ENCODE measurements at places on chromosomes 6 and 20.

DNA sequence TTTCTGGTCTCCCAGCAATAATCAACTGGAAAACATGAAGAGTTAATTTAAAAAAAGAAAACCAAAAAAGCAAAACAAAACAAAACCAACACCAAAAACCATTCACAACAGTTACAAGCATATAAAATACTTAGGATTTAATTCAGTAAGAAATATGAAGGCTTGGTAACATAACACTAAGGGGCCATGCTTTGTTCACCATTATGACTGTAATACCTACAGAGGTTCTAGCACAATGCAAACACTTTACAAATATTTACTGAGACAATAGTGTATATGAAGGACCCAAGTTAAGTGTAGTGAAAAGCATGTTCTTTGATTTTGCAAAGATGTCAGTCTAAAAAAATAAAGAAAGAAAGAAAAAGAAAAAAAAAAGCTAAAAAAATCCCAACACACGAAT is 109.8 kb upstream of the EMILIN3 start:
- DNase-seq: no peak

DNA sequence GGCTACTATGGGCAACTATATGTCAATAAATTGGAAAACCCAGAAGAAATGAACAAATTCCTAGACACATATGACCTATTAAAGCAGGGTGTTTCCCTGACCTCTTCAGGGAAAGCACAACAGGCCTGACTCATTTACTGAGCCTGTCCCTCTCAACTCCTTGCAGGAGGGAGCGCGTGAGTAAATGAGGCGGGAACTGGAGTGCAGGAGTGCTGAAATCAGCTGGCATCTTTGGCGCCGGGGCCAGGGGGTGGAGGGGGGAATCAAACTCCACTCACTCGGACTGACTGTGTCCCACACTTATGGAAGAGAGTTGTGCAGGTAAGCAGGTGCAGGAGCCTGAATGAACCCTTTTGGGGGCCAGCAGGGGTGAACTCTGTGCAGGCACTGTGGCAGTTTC is 671.2 kb upstream of the PTCHD4 start:
- no peak for DNase-seq

- no peak for DNase-seq
Observed at GRCh38 chr6:161830866-161831616, 557.2 kb upstream of the AGPAT4 start.

DNA sequence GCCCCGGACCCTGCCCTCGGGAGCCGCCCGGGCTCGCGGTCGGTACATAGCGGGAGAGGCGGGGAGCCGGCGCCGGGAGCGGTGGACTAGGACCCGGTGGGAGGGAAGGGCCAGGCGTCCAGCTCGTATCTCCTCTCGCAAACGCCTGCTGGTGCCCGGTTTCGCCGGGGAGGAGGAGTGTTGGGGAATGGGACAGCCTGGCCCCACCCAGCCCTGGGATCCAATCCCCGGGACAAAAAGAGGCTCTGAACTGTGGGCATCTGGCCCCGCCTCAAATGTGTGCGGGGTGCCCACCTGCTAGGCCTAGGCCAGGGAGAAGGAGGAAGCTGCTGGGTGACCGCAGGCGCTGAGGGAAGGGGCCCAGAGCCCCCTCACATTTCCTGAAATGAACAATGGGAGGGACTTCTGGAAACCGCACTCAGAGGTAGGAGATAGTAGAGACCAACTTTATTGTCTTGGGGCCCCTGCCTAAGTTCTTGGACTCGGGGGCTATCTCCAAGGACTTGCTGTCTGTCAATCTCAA is at the start of gene KCNK17:
KCNK17 (minus strand) TSS at position 147 of the 523 bp plus-strand sequence; CDS start at position 48, 99 bp downstream.
- no peak for DNase-seq

DNA sequence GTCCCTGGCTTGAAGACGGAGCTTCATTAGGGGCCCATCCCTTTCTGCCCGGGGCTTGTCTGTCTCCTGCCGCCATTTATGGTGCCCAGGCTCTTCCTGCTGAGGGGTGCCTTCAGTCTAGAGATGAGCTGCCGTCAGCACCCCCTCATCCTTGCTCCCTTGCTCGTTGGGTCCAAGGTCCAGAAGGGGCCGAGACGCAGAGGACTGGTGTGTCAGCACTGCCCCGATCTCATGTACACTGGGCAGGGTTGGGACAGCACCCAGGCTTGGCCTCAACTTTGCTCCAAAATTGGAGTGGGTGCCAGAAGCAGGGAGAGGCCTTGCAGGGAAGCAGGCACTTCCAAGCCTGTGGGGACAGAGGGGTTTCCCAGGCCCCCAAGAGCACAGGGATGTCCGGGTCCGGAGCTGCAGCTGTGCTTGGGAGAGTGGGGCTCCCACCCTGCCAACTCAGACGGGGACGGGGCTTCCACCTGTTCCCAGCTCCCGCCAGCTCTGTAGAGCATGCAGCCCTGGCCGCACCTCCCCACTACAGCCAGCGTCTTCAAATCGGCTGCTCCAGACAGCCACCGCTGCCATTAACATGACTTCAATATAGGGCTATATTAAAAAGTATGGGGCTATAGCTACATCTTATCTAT is 488.8 kb downstream of the TENT5A start:
- DNase-seq: no peak

- peak; percentile 29 for DNase-seq
Observed at GRCh38 chr6:22062807-22063408, 233.9 kb downstream of the PRL start.

DNA sequence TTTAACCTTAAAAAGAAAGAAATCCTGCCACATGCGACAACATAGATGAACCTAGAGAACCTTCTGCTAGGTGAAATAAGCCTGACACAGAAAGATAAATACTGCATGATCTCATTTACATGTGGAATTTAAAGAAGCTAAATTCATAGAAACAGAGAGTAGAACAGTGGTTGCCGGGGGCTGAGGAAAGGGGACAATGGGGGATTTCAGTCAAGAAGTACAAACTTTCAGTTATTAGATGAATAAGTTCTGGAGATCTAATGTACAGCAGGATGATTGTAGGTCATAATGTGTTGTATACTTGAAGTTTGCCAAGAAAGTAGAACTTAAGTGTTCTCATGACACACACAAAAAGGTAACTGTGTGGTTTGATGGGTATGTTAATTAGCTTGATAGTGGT is 204.3 kb upstream of the PRSS16 start:
- DNase-seq: no peak

DNA sequence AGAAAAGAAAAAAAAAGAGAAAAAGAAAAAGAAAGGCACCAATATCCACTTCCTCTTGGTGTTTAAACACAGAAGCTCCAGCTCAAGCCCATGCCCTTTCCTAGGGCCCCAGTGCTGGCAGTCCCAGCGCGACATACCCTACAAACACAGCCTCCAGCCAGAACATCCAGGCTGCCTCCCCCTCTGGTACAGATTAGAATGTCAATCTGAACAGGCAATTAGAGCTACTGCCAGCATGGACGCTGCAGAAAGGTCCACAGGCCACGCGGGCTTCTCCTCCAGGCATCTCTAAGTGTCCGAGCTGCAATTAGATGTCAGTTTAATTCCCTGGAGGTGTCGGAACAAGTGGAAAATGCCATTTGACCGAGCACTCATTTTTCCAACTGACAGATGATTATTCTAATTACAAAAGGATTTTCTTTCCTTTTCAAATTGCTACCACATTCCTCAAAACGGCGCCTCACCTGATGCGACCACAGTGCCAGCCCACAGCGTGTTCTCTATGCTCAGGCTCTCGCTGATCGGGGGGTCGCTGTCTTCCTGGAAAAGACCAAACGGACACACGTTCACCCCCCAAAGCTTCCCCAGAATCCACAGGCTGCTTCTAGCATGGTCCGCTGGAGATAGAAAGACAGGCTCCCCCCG is 79.5 kb downstream of the ATP9A start:
- no peak for DNase-seq

- DNase-seq: no peak
Observed at GRCh38 chr6:136767570-136768309, 24.5 kb downstream of the MAP3K5 start.

DNA sequence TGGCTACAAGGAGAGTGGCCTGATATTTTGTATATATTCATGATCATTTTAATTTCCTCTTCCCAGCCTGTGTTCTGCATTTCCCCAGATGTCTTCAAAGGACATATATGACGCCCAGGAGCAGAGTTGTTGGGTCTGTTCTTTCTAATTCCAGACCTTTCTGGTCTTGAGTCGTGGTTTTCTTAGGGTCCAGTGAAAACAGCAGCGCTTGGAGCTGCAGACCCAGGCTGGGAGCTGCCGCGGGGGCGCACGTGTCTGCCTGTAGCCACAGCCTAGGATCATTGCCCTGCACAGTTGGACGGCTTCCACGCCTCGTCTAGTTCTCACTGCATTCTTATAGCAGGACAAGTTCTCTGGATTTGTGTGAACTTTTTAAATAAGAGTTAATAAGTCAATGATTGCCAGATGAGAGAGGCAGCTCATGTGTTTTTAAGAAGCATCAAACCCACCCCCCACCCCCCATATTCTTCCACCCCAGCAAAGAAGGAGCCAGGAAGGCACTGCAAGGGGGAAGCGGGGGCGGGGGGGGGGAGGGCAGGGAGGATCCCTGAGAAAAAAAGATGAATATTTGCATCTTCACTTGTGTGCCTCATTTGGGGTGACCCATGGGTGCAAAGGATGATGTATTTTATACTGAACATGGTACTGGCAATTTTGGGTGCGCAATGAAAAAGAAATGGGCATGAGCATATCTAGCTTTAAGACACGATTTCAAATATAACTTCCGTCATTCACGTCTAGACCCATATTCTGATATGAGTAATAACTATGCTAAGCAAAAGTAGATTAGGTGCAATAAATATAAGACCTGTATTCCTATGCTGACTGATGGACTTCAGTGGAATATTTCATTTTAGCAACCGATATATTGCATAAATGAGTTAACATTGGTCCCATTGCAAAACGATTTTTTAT is 160.0 kb downstream of the TBXT start:
- no peak for DNase-seq

DNA sequence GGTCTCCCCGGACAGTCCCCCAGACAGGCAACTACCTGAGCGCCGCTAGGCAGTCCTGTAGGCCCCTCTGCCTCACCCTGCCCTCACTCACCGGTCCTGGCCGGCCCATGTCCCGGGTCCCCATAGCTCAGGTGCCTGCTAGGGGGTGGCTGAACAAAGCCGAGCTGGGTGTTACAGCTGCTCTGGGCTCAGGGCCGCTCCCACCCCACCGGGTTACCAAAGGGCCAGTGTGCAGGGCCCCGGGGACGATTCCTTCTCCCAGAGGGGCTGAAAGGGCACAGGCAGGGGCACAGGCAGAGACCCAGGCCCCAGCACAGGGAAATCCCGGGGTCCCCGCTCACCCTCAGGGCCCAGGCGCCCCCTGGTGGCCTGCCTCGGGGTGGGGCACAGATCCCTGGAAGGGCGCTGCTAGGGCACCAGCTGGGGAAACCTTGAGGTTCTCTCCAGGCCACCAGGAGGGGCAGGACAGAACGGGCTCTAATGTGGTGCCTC is 118.4 kb downstream of the GRM4 start:
- peak; percentile 57 for DNase-seq

- DNase-seq: no peak
Observed at GRCh38 chr6:10441655-10442009, 26.8 kb upstream of the TFAP2A start.

GRCh38 chr20:22818636-22819035 is 216.5 kb upstream of the SSTR4 start:
- DNase-seq: no peak
